ENCODE measurements at places on chromosomes 5 and 9. TPM values are rescaled to one million over a fixed set of nuclear protein-coding genes. Genes with fewer than 3 reads are reported as not detected.

DNA sequence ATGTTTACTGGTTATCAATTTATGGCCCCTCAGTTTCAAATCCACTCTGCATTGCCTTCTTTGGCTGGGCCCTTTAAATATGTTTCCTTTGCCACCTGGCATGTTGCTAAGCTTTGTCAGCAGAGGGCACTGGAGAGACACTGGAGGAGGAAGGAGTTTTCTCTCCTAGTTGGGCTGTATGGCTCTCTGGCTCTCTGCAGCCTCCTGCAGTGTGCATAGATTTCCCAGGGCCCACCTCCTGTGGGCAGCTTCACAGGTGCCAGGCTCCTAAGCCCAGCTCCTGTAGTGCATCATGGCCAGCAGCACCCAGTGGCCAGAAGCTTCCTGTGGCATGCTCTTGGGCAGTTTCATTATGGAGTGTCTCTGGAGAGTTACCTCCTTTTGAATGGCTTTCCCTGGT, 23.3 kb downstream of the CAVIN4 start:
- H3K4me1 ChIP-seq, result peaks cover 16% of the 10 kb centered on the region
- H3K36me3 ChIP-seq, result no peaks in the 10 kb centered on the region
- no peak overlapping the region for H3K27ac ChIP-seq
- H3K4me3 ChIP-seq, result no peak overlapping the region

DNA sequence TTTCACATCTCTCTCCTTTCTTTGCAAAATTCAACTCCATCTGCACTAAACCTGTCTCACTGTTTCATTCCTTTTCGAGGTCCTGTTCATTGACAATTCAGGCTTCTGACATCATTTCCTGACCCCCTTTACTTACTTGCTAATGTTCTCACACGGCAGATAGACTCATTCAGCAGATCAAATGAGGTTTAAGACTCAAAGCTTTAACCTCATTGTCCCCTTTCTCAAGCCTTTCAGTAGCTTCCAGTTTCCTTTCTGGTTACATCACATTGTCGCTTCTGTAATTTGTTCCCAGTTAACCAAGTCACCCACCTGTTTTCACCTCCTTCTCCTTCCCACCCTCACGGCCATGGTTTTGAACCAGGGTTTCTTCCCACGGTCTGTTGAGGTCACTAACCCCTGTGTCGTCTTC, 143.4 kb upstream of the OTULINL start:
- no peak for DNase-seq
- H3K27me3 ChIP-seq, result no peaks in the 10 kb centered on the region
- no peaks in the 10 kb centered on the region for H3K4me1 ChIP-seq

DNA sequence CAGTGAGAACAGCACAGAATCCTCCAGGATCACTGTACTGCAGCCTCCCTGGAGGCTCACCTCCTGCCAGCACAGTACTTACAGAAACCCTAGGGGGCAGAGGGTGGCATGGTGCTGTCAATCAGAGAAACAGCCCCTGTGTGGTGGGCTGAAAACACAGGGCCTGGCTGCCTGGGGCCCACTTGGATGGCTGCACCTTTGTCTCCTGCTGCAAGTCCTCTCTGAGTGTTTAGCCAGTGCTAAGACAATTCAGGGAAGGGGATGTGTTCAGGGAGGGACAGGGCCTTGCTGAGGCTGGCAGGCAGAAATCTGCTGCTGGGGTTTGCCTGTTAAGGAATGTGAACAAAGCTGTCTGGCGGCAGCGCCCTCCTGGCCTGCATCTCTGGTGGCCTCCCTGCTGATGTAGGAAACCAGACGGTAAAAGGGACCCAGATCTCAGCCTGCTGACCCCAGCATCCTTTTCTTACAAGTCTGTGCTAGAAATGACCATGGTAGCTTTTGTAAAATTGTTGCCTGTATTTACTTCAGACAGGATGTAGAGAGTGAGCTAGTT, 39.5 kb downstream of the PRRC2B start:
- no peaks in the 10 kb centered on the region for H3K27me3 ChIP-seq
- H3K36me3 ChIP-seq, result peaks cover 56% of the 10 kb centered on the region

- H3K4me1 ChIP-seq, result peaks cover 15% of the 10 kb centered on the region
- H3K27me3 ChIP-seq, result no peaks in the 10 kb centered on the region
- no peak overlapping the region for H3K27ac ChIP-seq
- DNase-seq, result no peak
- no peak overlapping the region for H3K4me3 ChIP-seq
- H3K36me3 ChIP-seq, result no peaks in the 10 kb centered on the region
These were observed 100.4 kb downstream of the RGS3 start for GRCh38 chr9:113563826-113564497.

The SPATA6L gene
- total RNA-seq, result 0.22 TPM

The EDIL3 gene
- not detected for total RNA-seq
